ENCODE measurements at places on chromosomes 4 and X.

- DNase-seq = peak; percentile 31
Observed at GRCh38 chr4:102819588-102820365, 7.6 kb downstream of the UBE2D3 start.

GRCh38 chr4:168842186-168842585 is 167.9 kb downstream of the CBR4 start:
- no peak for DNase-seq

GRCh38 chrX:77779695-77780094 is 6.3 kb downstream of the ATRX start:
- no peak for DNase-seq

GRCh38 chrX:149713279-149714050 is 1.6 kb downstream of the MAGEA11 start:
- no peak for DNase-seq

- DNase-seq = peak; percentile 13
Observed at GRCh38 chr4:7420661-7421040, 14.1 kb downstream of the PSAPL1 start.

DNA sequence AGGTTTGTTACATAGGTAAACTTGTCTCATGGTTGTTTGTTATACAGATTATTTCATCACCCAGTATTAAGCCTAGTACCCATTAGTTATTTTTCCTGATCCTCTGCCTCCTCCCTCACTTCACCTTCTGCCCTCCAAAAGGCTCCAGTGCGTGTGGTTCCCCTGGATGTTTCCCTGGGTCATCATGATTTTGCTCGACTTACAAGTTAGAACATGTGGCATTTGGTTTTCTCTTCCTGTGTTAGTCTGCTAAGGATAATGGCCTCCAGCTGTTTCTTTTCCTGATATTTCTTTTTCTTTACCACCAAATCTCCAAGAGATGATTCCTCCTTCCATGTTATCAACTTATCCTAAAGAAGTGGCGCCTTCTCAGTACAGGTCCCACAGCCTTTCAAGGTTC is 543.1 kb upstream of the ADGRL3 start:
- DNase-seq = no peak
